ENCODE measurements at places on chromosomes 2 and 18.
A peak's percentile ranks its signal among the peaks of the same experiment; 100 is the strongest.

DNA sequence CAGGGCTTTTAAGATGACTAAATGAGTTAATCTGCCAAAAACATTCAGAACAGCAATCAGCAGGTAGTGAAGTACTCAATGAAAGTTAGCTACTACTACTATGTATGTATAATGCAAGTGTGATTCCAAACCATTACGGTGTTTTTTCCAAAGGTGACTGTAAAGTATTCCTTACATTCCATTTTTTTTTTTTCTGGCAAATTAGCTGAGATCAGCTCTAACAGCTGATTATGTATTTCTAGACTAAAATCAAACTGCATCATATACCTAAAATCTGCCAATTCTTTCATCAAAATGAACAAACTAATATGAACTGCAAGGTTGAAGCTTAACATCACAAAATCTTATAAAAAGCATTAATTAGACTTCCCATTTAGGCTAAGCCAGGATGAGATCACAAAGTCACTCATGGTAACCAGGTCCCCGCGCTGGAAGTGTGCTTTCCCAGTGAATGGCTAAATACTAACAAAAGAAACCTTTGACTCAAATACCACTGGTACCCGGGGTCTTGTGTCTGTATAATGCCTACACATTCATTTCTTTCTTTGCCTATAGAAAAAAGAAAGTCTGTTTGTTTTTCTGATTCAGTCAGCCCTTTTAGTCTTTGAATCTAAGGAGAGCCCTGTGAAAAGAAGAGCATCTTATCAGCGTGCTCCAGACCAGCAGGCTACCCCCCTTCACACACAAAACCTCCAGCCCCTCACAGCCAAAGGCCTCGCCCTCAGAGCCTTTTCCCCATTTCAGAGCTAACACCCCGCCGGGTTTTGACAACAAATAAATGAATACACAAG is 88.3 kb downstream of the RBMS1 start:
- DNase-seq, result peak; percentile 14

DNA sequence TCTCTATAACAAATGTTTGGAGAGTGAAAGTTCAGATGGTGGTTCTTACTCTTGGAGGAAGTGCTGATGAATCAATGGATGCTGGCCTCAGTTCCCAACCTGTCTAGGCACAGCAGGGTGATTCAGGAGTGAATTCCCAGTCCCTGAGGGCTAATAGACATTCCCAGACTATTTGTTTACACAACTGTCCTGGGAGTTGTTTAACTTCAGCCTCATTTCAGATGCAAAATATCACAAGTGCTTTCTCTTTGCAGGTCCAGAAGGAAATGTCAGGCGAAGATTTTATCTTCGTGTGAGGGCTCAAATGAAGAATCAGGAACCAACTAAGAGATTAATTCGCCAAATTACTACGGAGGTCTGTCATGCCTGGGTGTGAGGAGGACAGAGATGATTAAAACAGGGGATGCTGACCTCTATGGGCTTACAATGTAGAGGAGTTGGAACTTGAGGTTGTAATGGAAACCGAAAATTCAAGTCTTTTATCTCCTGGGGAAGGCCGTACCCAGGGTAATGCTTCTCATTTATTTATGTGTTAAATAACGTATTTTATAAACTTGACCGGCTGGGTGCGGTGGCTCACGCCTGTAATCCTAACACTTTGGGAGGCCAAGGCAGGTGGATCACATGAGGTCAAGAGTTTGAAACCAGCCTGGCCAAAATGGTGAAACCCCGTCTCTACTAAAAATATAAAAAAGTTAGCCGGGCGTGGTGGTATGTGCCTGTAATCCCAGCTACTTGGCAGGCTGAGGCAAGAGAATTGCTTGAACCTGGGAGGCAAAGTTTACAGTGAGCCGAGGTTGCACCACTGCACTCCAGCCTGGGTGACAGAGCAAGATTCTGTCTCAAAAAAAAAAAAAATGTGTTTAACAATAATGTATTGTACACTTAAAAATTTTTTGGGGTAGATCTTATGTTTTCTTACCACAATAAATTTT is 38.7 kb upstream of the SLC1A4 start:
- DNase-seq, result no peak

DNA sequence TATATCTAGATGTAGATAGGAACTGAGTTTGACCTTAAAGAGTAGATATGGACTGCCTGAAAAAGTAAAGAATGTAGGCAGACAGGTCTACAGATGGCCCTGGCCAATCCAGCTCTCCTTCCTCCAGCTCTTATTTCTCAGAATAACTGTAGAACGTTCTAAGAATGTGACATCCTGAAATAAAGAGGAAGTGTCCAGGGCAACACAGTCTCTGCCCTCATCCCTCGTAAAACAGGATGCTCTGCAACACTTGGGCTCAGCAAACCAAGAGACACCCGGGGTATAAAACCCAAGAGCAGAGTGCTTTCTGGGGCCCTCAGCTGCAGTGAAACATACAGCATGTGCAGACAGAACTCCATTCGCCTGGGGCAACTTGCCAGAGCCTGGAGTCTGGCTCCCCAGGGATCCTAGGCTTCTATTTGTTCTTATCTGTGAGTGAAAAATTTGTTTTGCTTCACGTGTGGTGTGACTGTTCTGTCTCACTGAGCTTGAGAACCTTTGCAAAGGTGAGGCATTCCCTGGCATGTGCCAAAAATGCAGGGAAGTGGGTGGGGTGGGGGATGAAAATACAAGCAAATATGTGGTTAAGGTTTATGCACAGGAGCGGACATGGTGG is 401.0 kb downstream of the SETBP1 start:
- no peak for DNase-seq

GRCh38 chr2:238818561-238818960 is 29.3 kb upstream of the TWIST2 start:
- DNase-seq, result no peak

GRCh38 chr18:49874238-49874637 is 60.9 kb upstream of the ACAA2 start:
- no peak for DNase-seq

- no peak for DNase-seq
Measured at GRCh38 chr2:225233234-225233633, 166.3 kb upstream of the NYAP2 start.

GRCh38 chr2:31729442-31730092 is 148.8 kb upstream of the SRD5A2 start:
- no peak for DNase-seq

GRCh38 chr2:239106314-239106908 is 258.5 kb downstream of the TWIST2 start:
- DNase-seq, result peak; percentile 53

GRCh38 chr2:182018218-182018617 is 32.6 kb downstream of the PPP1R1C start:
- no peak for DNase-seq

GRCh38 chr2:227221120-227221519 is 56.7 kb downstream of the COL4A3 start:
- no peak for DNase-seq

- DNase-seq, result no peak
Measured at GRCh38 chr2:20624156-20624883, 26.6 kb downstream of the HS1BP3 start.

DNA sequence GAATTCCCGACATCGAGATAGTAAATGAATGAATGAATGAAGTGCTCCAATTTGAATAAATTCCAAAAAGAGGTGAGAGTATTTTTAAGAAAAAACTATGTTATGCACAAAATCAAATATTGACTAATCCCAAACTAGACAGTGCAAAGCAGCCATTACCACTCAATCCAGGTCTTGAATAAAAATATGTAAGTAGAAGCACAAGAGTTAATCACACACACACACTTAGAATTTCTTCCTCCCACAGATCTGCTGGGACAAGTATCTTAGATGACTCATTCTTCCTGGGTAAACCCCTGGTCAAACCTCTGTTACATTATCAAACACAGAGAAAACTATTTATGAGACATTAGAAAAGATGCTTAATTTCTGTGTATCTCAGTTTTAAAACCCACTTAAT is 102.0 kb downstream of the PLA2R1 start:
- DNase-seq, result no peak

DNA sequence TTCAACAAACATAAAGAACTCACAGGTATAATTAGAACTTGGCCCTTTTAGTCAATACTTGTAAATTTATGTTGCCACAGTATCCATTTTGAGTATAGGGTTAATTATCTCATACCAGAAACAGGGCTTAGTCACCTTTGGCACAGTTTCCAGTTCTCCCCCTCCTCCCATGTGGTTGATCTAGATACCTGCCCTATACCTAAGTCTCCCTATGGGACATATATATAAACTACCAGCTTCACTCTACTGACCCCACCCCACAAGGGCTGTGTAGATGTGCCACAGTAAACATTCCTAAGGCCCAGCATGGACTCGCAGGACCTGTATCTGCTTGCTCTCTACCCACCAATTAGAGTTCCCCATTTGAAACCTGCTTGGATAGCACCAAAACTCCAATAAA is 371.7 kb upstream of the RND3 start:
- no peak for DNase-seq

- no peak for DNase-seq
Measured at GRCh38 chr18:33733376-33733775, 155.4 kb downstream of the ASXL3 start.

DNA sequence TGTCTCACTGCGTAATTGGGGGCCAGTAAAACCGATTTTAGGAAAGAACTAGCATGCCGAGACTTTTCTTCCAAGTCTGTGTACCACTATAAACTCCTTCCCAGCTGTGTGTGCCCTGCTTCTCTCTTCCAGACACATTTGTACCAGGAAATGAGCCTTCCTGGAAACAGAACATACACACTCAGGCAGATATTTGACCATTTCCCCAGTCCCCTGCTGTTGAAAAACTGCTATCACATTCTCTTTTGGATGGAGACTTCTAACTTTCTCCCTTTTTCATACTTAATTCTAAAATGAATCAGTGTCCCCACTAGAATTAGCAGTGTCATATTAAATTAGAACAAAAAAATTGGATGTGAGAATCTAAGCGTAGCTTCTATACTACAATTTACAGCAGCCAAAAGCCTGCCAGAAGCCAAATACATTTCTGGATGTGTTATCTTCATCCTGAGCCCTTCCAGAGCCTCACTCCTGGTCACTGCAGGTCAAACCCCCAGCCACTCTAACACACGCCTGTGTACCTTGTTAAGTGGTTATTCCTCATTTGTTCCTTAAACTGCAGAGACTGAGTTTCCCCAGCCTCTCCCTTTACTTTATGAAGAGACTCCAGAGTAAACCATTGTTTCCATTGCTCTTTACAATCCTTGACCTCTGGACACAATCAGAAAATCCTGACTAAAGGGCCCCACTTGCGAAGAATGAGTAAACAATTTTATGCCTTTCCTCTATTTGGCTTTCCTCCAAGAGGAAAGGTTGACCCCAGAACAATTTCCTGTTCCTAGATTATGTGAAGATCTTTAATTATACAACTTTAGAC is 20.4 kb downstream of the DSG4 start:
- DNase-seq, result no peak

DNA sequence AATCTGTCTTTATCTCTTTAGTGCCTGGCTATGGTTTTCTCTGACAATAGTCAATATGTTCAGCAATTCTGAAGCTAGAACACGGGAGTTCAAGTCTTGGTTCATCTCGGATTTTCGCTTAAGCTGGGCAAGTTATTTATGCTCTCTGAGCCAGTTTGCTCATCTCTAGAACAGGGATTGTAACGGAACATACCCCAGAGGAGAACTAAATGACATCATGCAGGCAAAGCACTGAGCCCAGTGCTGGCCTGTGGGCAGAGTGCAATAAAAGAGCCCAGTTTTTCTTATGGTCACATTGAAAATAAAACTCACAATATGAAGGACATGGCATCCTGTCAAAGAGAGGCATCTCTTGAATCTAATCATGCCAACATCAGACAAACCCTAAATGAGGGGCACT is 143.9 kb downstream of the ZBTB7C start:
- DNase-seq, result no peak

- DNase-seq, result no peak
Measured at GRCh38 chr2:135056790-135057189, 4.7 kb downstream of the RAB3GAP1 start.

All from neural crest cell (in vitro differentiated cells).